ENCODE measurements at places on chromosomes 16 and 17. TPM values are rescaled to one million over a fixed set of nuclear protein-coding genes. Genes with fewer than 3 reads are reported as not detected.

DNA sequence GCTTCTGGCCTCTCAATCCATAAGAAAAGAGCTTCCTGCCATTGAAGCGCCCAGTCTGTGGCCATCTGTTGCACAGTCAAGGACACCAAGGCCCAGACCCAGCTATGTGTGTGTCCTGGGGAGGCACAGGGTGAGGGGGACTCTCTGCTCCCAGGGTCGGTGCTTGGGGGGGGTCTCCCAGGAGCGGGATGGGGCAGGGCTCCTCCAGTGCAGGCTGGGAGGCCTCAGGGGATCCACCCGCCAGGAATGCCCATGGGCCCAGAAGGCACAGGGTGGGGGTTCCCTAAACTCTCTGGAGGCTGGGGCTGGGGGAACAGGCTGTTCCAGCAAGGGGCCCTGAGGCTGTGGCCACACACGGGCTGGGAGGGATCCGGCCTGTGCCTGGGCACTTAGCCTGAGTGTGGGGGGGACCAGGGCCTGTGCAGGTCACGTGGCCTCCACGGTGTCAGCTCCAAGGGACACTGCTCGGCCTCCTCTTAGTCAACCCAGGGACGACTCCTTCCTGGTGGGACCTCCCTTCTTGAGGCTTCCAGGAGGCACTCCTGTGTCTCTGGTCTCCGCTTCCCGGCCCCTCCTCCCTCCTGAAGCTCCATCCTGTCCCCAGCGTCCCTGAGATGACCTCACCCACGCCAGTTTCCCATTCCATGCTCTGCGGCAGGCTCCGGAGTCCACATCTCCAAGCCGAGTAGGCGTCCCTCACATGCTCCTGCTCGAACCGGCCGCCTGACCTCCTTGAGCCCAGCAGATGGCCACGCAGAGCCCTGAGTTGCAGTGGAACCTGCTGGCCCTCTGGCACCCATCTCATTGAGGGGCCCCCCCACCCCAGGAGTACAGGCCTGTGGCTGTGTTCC lies 23.1 kb upstream of the BAHCC1 start:
- DNase-seq = no peak

- no peak for DNase-seq
Measured at GRCh38 chr17:10114931-10115535, 83.4 kb downstream of the GAS7 start.

DNA sequence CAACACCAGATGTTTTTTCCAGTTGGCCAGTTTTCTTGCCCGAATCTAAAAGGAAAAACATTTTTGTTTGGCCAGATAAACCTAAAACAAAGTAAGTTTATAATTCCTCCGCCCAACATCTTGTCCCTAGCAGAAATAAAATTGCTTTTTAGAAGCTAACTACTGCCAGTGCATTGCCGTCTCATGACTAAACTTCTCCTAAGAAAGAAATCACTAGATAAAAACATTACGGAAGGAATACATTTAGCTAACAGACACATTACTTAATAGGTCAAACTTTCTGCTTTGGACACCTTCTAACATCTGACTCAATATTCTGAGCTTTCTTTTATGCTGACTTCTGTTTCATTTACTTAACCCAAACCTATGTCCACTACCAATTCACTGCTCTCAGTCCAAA lies 36.2 kb downstream of the FBXL20 start:
- no peak for DNase-seq

Gene RGS11
- 2.2 TPM for polyA plus RNA-seq

Gene DOC2B
- 51.7 TPM for polyA plus RNA-seq

Gene KRTAP3-1
- not detected for polyA plus RNA-seq
